KBM-7 (cell line): ENCODE measurements at places on chromosomes 7 and 10.

DNA sequence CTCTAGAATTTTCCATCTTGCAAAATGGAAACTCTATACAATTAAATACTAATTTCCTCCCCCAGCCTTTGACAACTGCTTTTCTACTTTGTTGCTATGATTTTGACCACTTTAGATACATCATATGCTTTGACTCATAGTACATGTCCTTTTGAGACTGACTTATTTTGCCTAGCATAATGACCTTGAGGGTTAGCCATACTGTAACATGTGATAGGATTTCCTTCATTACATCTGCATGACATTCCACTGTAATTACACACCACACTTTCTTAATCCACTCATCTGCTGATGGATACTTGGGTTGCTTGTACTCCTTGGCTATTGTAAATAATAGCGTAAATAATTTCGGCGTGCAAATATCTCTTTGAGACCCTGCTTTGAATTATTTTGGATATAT, 127.7 kb downstream of the JAZF1 start:
- DNase-seq = no peak

- DNase-seq = no peak
Measured at GRCh38 chr7:158060216-158060615, 527.4 kb downstream of the PTPRN2 start.

DNA sequence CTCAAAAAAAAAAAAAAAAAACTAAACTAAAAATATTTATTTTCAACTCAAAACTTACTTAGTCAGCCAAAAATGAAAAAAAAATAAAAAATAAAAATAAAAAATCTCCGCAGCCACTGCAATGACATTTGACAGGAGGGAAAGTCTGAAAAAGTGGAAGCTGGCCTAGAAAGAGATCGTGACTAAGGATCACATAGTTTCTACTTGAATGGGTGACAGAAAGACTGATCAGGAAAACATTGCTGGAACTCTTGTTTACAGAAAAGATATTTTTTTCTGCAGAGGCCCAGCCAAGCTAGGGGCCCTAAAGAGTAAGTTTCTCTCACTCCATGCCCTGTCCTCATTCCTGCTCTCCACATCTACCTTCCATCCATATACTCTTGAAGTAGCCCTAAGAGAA, 92.8 kb upstream of the KCND2 start:
- DNase-seq = no peak

- DNase-seq = no peak
Measured at GRCh38 chr10:234708-235406, 99.6 kb downstream of the ZMYND11 start.

- no peak for DNase-seq
Measured at GRCh38 chr10:43688348-43688892, 39.7 kb upstream of the ZNF32 start.

DNA sequence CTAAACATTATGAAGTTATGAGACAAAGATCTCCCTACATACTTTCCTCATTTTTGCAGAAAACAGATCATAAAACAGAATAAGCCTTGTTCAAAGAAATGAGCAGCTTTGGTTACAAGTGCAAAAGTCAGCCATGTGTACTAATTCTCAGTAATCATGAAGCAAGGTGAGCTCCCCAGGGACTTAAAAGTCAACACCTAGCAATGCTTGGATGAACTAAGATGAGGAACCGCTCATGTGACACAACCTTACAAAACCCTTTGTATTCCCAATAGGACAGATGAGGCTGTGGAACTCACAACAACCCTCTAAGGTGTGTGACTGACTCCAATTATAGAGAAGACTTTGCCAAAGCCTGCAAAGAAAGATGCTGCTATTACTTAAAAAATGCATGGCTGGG, 154.5 kb downstream of the SLC25A13 start:
- DNase-seq = no peak

DNA sequence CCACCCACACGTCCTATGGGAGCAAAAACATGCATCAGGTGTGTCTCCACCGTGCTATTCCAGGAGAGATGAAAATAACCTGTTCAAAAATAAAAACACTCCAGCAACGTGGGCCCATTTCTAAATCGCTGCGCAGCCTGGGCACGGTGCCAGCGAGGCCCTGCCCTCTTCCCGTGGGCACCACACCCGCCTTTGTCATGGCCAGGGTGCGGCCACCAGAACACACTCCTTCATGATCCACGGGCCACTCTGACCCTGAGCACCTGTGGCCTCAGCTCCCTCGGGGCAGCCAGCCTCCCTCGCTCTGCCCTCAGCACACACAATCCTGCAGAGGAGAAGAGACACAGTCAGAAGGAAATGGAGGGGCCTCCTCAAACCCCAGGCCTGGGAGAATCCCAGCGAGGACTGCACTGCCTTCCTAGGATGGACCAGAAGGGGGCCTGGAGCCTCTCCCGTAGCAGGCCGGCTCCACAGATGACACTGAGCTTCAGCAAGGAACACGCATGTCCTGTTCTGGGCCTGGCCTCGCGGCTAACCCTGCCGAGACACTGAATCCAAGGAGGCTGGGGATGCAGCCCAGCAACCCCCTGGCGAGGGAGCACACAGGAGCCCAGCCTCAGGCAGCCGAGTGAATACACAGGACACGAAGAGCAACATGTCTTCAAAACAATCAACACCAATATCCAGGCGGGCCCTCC, 169.0 kb downstream of the MAD1L1 start:
- DNase-seq = no peak

- no peak for DNase-seq
Measured at GRCh38 chr10:30420266-30420665, 13.7 kb upstream of the MAP3K8 start.

GRCh38 chr7:139825666-139826290, 3.3 kb upstream of the TBXAS1 start:
- DNase-seq = no peak

- DNase-seq = no peak
Measured at GRCh38 chr7:129903935-129904334, 48.8 kb downstream of the UBE2H start.

GRCh38 chr7:127438836-127439235, 46.3 kb upstream of the ZNF800 start:
- DNase-seq = no peak

- DNase-seq = peak; percentile 75
Measured at GRCh38 chr10:11145495-11145855, 127.8 kb downstream of the CELF2 start.

DNA sequence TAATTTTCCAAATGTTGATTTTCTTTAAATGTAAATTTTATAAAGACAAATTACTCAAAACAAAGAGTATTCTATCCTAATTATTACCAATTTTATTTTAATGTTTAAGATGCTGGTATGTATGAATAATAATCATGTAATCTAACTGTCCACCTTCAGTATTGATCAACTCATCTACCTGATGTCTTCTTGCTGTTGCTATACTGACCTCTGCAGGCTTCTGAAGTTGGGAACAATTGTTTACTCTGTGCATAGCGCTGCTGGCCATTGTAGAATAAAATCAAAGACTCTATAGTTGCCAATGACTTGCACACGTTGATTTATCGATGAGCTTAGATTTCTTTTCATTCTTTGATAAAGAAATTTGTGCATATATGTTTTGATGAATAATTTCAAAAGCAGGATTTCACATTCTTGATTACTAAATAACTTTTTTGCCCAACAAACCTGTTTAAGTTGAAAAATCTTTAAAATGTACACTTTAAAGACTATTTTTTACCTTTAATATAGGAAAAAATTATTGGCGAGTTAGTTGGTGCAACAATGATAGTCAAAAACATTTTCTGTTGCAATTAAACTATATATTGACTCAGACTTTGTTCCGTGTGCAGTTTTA, 282.3 kb downstream of the TFEC start:
- DNase-seq = no peak

- DNase-seq = no peak
Measured at GRCh38 chr10:117502421-117503243, 39.9 kb upstream of the EMX2 start.

- DNase-seq = peak; percentile 32
Measured at GRCh38 chr10:93471110-93471651, 11.0 kb downstream of the MYOF start.

DNA sequence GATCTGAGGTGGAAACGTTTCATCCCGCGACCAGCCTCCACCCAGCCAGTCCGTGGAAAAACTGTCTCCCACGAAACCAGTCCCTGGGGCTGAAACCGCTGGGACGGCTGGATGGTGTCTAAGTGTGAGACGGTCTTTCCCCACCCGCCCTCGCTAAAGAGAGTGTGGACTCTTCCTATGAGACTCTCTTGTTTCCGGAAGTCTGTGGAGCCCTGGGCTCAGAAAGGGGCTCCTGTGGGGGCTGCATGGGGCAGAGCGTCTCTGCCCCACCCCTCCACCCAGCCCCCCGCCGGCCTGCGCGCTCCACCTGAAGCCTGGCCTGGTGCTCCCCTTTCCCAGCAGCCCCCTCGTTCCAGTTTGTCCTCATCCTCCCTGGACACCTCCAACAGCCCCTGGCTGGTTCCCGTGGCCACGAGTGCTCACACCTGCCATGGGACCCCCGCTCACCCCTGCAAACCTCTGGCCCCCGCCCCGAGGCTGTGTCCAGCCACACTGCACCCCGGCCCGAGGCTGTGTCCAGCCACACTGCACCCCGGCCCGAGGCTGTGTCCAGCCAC, 28.7 kb downstream of the CFAP46 start:
- DNase-seq = no peak

DNA sequence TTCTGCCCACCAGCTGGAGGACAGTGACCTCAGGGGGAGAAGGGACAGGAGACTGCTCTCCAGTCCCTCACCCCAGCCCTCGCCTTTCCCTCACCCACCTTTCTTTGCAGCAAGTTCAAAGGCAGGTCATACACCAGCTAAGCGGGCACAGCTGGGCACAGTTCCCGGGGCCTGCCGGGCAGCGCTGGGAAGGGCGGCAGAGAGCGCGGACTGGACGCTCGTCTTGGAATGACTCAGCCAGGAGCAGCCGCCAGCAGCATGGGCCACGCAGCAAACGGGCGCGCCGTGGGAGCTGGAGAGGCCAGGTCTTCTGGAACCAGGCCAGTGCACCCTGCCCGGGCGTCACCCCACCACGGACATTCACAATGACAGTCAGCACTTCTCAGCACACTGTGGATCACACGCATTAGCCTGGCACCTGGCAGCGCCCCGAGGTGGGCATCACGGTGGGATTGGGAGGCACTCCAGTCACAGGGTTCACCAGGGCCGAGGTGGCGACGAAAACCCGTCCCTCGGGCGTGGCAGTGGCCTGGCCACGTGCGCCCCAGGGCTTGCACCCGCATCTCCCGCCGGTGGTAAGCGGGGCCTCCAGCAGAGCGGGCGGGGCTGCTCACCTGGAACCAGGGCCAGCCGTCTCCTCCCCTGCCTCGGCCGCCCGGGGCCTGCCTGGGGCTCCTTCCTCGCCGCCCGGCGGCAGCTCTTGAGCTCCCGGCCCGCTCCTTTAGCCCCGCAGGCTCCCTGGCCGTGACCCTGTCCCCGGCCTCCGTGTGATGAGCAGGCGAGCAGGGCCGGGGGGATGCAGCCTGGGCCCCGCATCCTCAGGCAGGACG, 29.0 kb upstream of the WDFY4 start:
- DNase-seq = no peak

GRCh38 chr10:25023278-25023677, 6.9 kb downstream of the THNSL1 start:
- DNase-seq = peak; percentile 24

- DNase-seq = no peak
Measured at GRCh38 chr7:127879942-127880341, 151.3 kb downstream of the LRRC4 start.

DNA sequence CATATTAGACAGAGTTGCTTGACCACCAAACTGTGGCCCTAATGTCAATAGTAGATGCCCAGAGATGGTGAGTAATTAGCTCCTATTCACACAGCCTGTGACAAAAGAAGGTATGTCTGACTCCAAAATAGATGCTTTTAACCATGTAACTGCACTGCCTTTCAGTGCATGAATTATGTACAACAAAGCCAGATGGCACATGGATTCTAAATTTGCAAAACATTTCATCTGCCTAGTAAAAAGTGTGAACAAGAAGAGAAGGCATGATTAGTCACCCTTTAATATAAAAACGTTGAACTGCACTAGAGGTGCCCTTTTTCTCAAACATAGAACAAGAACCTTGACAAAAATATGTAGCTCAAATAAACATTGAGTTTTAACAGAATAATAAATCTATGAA, 35.5 kb upstream of the PTPRZ1 start:
- no peak for DNase-seq

- DNase-seq = no peak
Measured at GRCh38 chr7:85285527-85285926, 98.7 kb upstream of the SEMA3D start.

GRCh38 chr7:100949227-100949932, at the start of gene MUC3A:
MUC3A (plus strand) TSS chr7:100949534; CDS start chr7:100949625, 91 bp downstream.
- no peak for DNase-seq

GRCh38 chr7:69687739-69688433, 89.6 kb downstream of the AUTS2 start:
- no peak for DNase-seq

GRCh38 chr10:88792661-88793060, 9.9 kb upstream of the LIPM start:
- peak; percentile 82 for DNase-seq

- no peak for DNase-seq
Measured at GRCh38 chr10:102157224-102157623, 5.0 kb downstream of the NOLC1 start.
